Activated CD4-positive, alpha-beta memory T cell treated with anti-CD3 and anti-CD28 coated beads for 36 hours (primary cell): ENCODE measurements at places on chromosomes 2 and 18. TPM values are rescaled to one million over a fixed set of nuclear protein-coding genes. Genes with fewer than 3 reads are reported as not detected.

The ABCG5 gene
- total RNA-seq, result not detected

The AQP4 gene
- total RNA-seq, result not detected

GRCh38 chr2:11940799-11941198 lies 194.4 kb downstream of the LPIN1 start:
- DNase-seq, result no peak

DNA sequence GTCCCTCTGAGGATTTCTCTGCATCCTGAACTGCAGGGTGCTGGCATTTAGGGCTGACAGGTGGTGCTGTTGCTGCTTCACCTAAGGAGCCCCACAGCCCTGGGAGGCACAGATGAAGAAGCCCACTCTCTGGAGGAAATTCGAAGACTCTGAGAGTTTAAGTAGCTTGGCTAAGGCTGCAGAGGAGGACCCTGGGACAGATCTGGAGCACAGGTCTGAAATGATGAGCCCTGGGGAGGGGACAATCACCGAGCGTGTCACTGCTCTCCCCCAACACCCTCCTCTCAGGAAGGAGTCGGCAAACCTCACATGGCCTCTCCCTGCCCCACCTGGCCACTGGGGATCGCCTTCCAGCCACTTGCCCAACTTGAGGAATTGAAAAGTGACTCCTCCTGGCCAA lies 18.6 kb downstream of the CYP27C1 start:
- no peak for DNase-seq

DNA sequence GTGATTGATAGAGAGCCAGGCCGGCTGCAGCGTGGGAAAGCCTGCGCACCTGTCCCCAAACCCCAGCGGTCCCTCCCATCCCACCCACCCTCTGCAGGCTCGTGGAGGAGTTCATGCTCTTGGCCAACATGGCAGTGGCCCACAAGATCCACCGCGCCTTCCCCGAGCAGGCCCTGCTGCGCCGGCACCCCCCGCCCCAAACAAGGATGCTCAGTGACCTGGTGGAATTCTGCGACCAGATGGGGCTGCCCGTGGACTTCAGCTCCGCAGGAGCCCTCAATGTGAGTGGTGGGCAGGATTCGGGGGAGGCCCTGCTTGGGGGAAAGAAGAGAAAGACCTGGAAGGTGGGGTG lies 48.9 kb upstream of the ALPP start:
- no peak for DNase-seq

DNA sequence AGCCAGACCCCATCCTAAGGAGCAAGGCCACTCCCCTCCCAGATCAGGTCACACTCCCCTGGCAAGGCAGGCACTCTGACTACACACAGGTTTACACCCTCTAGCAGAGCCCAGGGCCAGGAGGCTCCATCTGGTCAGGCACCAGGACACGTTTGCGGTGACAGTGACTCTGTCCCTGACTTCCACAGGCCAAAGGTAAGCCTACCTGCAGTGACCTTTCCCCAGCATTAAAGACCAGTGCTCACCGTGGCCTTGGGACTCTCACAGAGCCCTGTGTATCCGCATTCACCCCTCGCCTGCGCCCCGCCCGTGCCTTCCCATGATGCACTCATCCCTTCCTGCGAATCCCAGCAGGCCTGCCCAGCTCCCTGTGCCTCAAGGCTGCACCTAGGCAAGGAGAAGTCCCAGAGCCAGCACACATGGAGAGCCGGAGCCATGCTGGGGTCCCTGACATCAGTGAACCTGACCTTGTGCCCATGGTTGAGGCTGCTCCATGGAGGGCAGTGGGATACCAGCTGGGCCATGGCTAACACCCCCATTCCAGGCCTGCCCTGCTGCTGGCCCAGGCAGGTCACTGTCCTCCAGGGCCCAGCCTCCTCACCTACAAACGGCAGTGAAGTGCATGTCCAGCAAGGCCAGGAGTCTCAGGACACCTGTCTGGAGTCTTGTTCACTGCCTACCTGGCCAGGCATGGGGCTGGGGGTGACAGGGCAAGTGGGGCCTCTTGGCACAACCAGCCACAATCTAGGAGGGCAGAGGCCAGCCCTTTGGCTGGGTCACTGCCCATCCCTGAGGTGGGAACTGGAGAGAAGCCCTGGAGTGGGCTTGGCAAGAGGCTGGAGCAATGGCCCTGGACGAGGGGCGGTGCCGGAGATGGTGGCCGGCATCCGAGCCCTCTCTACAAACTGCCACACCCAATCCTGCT lies 3.0 kb downstream of the NEURL3 start:
- DNase-seq, result peak; percentile 8

DNA sequence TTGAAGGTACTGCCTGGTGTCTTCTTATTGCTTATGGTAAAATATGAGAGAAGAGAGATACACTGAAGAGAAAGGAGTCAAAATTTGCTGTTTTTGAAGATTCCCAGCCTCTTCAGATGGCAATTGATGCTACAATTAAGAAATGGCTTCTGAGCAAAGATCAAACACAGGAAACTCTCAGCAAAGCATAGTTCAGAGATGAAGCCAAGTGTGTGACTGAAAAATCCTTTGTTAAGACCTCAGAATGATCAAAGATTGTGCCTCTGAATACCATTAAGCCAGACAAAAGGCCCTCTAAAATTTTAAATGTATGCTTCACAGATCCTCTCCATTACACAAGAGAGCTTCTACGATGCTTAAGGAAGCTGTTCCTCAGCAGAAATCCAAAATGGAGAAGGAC lies 216.3 kb downstream of the UXS1 start:
- no peak for DNase-seq
